ENCODE measurements at places on chromosomes 11 and 22. TPM values are rescaled to one million over a fixed set of nuclear protein-coding genes. Genes with fewer than 3 reads are reported as not detected.
A peak's percentile ranks its signal among the peaks of the same experiment; 100 is the strongest.

DNA sequence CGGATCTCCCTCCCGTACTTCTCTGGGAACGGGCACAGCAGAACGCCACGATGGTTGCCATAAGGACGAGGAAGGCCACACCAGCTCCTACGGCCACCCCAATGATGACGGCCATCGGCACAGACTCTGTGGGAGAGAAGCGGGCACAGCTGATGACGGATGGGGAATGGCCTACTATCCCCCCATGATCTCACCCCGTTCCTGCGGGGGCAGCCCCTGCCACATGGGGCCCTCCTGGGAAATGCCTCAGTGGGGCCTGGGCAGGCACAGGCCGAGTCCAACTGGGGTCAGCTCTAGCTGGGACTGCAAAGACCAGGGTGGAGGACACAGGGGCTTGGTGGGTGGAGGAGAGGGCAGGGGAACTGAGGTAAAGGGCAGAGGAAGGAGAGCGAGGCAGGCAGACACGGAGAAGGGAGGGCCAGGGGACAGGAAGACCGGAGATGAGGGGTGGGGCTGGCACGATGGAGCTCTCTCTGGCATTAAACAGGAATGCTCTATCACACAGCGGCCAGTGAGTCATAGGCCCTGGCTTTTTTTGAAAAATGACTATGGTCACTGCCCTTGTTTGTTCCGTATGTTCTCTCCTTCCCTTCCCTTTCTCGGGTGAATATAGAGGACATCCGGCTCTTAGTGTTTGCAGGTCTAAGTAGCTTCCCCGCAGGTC is 76.0 kb downstream of the ST3GAL4 start:
- peak; percentile 99 for DNase-seq

DNA sequence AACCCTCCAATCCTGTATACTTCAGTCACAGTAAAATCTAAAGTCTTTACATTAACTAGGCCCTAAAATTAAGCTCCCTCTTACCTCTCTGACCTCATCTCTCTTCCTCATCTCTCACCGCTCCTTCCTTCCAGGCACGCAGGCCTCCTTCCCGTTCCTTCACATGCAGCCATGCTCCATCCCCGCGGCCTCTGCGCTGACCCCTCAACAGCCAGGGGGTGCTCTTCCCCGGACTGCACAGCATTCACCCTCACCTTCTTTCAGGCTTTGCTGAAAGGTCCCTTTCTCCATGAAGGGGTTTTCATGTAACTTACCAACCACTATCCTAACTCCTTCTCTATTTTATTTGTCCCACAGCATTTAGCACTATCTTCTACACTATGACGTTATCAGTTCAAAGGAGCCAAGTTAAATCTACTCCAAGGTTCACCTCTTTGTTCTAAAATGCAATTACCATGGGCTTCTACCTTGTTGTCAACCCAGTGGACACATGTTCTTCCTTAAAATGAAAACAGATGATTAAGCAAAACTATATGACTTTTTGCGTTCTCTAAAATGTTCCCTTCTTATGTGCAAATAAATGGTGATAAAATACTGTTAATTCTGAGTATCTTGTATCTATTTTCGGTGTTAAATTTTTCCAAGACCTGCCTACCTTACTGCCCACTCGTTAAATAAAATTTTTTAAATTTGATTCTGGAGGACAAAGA is 57.8 kb upstream of the APOA1 start:
- DNase-seq = peak; percentile 61

DNA sequence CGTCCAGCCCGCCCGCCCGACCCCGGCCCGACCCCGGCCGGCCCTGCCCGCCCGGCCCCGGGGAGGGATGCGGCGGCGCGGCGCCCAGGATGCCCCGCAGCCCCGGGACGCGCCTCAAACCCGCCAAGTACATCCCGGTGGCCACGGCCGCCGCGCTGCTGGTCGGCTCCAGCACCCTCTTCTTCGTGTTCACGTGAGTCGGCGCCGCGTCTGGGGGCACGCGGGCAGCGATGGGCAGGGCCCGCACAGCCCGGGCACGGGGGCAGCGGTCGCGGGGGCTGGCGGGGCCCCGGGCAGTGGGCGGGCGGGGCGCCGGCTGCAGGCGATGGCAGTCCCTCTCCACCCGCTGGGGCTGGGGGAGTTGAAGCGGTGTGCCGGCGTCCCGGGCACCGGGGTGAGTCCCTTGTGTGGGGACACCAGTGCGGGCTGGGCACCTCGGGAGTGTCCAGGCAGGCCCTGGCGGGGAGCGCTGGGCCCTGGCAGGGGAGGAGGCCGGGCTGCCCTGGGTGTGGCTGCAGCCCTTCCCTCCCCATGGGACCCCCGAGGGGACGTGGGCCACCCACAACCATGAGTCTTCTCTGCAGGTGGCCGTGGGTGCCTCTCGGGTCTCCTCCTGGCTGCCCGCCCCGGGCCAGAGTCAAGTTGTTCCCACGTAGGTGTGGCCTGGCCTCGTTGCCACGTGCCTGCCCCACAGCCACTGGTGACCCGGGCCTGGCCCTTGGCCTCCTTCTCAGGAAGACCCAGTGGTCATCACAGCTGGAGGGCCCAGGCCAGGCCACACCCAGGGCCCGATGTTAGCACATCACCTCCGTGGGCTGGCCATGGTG is 468 bp downstream of the ZDHHC8 start:
- peak; percentile 94 for DNase-seq

DNA sequence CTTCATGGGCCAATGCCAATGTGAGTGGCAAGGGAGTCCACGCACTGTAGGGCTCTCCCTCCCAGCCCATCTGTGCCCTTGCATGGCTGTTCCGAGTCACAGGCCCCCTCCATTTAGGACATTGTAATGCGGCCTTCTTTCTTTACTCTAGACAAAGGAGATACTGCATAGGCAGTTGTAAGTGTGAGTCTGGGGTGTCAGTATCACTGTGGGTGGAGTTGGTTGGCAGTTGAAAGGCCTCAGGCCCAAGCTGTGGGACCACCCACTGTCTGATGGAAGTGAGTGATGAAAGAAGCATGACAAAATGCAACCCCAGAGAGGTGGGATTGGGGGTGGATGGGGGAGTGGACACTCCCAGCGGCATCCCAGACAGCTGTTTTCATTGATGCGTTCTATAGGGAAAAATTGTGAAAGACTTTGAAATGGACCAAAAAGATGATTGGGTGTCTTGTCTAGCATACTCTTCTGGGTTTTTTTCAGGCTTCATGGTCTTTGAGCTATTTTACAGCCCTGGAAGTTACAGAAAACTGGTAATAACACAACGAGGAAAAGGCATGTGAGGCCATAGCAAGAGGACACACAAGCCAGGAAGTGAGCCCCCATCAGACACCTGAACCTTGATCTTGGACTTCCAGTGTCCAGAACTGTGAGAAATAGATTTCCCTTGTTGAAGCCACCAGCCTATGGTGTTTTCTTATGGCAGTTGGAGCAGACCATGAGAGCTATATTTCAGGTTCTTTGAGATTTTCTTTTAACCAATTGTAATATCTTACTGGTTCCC is 114.6 kb downstream of the NECTIN1 start:
- DNase-seq = no peak

GRCh38 chr22:32920734-32921133 is 119.2 kb downstream of the TIMP3 start:
- DNase-seq = no peak

DNA sequence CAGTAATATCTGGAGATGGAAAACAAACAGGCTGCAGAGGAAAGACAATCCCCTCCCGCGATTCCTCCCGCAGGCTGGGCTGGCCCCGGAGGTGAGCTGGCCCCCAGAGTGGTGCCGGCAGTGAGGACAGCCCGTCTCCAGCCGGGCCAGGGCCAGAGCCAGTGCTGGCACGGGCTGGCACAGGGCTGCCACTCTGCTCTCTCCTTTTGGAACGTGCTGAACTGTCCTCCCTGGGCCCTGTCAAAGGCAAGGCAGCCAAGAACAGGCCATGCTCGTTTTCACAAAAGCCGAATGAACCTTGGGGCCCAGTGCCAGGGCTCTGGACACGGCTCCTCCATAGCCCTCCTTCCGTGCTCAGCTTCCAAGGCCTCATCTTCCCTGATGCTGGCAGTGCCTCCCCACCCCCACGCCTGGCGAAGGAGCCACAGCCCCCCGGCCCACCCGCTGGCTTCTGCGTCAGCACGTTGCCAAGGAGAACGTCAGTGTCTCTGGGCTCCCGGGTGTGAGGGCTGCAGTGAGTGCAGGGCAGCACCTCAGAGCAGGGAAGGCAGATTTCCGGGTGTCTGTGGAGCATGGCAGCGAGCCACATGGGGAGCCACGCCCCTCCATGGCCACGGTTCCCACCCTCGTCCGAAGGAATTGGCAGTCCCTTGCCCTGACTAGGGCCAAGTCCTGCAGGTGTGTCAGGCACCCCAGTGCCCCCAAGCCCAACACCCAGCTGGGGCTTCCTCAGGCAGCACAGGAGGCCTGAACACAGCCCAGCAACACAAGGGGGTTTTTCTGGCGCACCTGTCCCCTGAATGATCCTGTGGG is 28.6 kb downstream of the GNAZ start:
- DNase-seq = no peak

- DNase-seq = peak; percentile 85
These were observed at the start of gene RASSF10 for GRCh38 chr11:13008625-13009475. TSS of gene RASSF10 (plus strand) at chr11:13009316. CDS start at chr11:13009577, 261 bp downstream.

GRCh38 chr22:44274918-44275630 is 37.7 kb downstream of the SHISAL1 start:
- no peak for DNase-seq

- DNase-seq = peak; percentile 94
These were observed 4.8 kb upstream of the POU2F3 start for GRCh38 chr11:120235024-120235628.

The CNIH2 gene
- under 0.01 TPM for total RNA-seq

- DNase-seq = peak; percentile 43
These were observed 27.1 kb downstream of the CYTH4 start for GRCh38 chr22:37309211-37310074.

The TYMP gene
- total RNA-seq = 30.0 TPM
